IMR-90 (cell line): ENCODE measurements at places on chromosomes 4 and X. TPM values are rescaled to one million over a fixed set of nuclear protein-coding genes. Genes with fewer than 3 reads are reported as not detected.
A peak's percentile ranks its signal among the peaks of the same experiment; 100 is the strongest.

GRCh38 chrX:41085512-41085877, 250 bp downstream of the USP9X start:
- DNase-seq, result peak; percentile 34
- H3K36me3 ChIP-seq, result no peaks in the 10 kb centered on the region
- H3K27ac ChIP-seq, result peak overlapping the region; percentile 81
- H3K4me3 ChIP-seq, result peak overlapping the region; percentile 93
- no peaks in the 10 kb centered on the region for H3K4me1 ChIP-seq

- no peaks in the 10 kb centered on the region for H3K36me3 ChIP-seq
- no peak overlapping the region for H3K4me3 ChIP-seq
- H3K4me1 ChIP-seq, result no peaks in the 10 kb centered on the region
- DNase-seq, result no peak
Measured at GRCh38 chrX:152028579-152028978, 54.1 kb upstream of the GABRE start.

ZAR1 gene
- not detected in 2 replicates for total RNA-seq

GRCh38 chr4:9919047-9919446, 102.2 kb downstream of the SLC2A9 start:
- H3K4me1 ChIP-seq, result no peaks in the 10 kb centered on the region
- no peaks in the 10 kb centered on the region; the same call in 1 of the 2 replicates for H3K27me3 ChIP-seq
- no peak for DNase-seq
- no peaks in the 10 kb centered on the region for H3K36me3 ChIP-seq
- no peak overlapping the region for H3K4me3 ChIP-seq

CSAG2 gene
- not detected in 2 replicates for total RNA-seq

GRCh38 chrX:24672701-24673190, 21.0 kb upstream of the POLA1 start:
- no peaks in the 10 kb centered on the region for H3K4me1 ChIP-seq
- H3K4me3 ChIP-seq, result no peak overlapping the region
- H3K27ac ChIP-seq, result no peak overlapping the region
- H3K27me3 ChIP-seq, result peaks cover 5% of the 10 kb centered on the region; the same call in 1 of the 2 replicates

GRCh38 chrX:53538781-53539180, 104.6 kb upstream of the HSD17B10 start:
- no peak overlapping the region for H3K4me3 ChIP-seq
- no peak overlapping the region for H3K27ac ChIP-seq
- H3K36me3 ChIP-seq, result peaks cover 53% of the 10 kb centered on the region
- no peaks in the 10 kb centered on the region for H3K4me1 ChIP-seq

UNC5C gene
- under 0.01 TPM in 1 of 2 replicates, not detected in the other for total RNA-seq

PTPN13 gene
- total RNA-seq, result 29.0 and 31.4 TPM in 2 replicates

DNA sequence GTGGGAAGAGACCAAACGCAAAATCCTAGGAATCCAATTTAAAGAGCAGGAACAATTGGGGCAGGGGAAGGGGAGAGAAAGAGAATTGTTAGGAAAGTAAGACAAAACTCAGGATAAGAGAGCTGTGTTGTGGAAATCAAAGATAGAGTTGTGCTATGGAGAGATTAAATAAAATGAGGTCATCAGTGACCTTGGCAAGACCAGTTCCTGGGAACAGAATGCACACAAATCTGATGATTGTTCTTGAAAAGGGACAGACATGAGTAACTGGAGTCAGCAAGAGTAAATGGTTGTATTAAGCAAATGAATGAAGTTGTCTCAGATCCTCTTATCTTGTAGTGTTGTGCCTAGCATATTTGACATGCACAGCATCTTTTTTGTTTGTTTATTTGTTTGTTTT, 267.4 kb downstream of the IL1RAPL1 start:
- H3K27ac ChIP-seq, result no peak overlapping the region
- H3K36me3 ChIP-seq, result no peaks in the 10 kb centered on the region
- no peak overlapping the region for H3K4me3 ChIP-seq

- H3K27me3 ChIP-seq, result no peaks in the 10 kb centered on the region
- no peak overlapping the region for H3K27ac ChIP-seq
- no peak for DNase-seq
- no peaks in the 10 kb centered on the region for H3K4me1 ChIP-seq
Measured at GRCh38 chrX:10660171-10660570, 39.8 kb upstream of the MID1 start.

PFKFB1 gene
- under 0.01 TPM in 1 of 2 replicates, not detected in the other for total RNA-seq

GRCh38 chrX:142001934-142002333, 98.2 kb downstream of the MAGEC1 start:
- no peaks in the 10 kb centered on the region for H3K4me1 ChIP-seq
- H3K4me3 ChIP-seq, result no peak overlapping the region
- no peaks in the 10 kb centered on the region for H3K36me3 ChIP-seq
- no peak overlapping the region for H3K27ac ChIP-seq

UBA6 gene
- 268 and 454 TPM in 2 replicates for total RNA-seq
